ENCODE measurements at places on chromosomes 2 and 18.

DNA sequence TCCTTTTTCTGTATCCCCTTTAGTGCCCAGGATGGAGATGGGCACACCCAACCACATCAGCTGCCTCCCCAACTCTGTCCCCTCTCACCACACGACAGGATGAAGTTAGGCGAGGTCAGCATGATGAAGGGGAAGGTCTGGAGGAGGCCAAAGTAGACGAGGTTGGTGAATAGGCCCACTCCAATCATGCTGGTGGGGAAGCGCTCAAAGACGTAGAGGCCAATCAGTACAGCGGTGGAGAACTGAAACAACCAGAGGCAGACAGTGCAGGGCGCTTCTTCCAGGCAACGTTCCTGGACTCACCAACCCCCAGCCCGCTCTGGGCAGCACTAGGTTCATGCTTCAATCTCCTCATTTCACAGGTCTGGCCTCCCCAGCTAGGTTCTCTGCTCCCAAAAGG, 2.9 kb downstream of the TEX261 start:
- DNase-seq = no peak

DNA sequence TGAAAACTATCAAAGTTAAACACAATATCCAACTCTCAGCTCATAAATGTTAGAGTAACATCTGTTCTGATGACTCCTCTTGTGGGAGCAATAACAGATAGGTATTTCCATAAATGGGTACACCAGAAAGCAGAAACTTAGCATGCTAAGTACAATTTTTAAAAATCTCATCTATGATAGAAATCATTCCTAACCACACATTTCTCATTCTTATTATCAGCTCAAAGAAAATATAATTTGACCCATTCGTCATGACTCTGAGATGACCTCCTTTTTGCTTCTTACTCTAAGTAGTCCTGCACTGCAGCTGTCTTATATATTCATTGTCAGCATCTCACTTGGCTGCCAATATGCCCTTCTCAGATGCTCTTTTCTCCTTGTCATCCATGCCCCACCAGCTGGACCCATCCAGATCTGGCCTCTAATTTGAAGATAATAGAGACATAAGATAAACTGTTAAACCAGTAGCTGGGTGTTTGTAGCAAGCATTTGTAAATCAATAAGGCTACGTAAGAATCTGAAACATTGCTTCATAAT, 298.3 kb downstream of the KCNS3 start:
- DNase-seq = no peak

- DNase-seq = no peak
Measured at GRCh38 chr2:215750763-215751162, 262.6 kb downstream of the MREG start.

- no peak for DNase-seq
Measured at GRCh38 chr18:31064130-31064529, 21.6 kb upstream of the DSC3 start.

DNA sequence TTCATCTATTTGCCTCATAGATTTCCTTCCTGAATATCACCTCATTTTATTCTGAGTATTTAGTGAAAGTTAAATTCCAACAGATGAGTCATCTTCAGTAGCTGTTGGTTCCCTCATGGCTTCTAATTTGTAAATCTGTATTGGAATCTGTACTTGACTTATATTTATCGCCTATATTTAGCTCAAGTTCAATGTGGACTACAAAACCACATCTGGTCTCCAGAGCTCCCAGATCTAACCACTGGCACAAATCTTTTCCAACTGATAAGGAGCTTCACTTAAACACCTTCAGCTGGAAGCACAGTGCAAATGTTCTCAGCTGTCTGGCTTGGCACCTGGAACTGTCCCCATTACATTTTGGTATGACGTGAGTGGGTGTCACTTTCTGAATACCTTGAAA, 82.8 kb upstream of the DSEL start:
- no peak for DNase-seq

DNA sequence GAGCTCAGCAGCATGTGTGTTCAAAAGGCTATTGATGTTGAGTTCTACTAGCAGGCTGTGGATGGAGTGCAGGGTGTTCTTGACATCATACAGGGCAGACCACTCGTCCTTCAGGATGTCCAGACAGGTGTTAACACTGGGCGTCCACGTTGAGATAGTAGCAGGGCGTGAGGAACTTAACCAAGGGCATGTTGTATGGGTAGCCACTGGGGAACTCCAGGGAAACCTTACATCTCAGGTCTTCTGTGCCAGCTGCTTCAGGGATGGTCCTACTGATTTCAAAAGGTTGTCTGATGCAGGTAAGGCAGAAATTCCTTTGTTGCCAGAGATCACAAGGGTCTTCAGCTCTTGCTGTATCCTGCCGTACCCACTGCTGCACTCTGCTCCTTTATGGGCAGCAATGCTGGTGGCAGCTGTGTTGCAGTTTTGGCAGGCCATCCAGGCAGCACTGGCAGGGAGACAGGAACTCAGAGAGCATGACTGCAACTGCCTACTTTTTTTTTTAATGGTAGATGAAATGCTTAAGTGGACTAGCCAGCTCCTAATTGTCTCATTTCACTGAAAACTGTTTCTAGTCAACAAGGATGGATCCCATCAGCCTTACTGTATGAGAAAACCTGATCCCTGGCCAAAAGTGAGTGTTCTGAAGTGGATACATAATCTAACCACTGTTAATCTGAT, 32.4 kb upstream of the RBBP8 start:
- no peak for DNase-seq

GRCh38 chr18:42028247-42028832, 73.3 kb downstream of the PIK3C3 start:
- no peak for DNase-seq

DNA sequence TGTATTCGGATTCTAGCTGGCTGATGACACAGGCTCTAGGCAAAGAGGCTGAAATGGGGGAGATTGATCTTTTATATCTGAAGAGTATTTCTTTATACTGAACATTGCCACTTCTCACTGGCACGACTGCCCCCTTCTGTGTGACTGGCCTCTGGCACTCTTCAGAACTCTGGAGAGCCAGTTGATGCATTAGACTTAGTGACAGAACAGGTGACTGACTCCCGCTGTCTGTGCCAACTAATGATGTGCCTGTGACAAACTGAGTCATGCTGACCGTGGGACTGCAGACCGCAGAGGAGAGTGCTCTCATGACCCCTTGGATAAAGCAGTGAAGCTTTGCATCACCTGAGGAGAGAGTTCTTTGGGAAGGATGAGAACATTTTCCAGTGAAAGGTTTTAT, 14.4 kb downstream of the MGAT5 start:
- no peak for DNase-seq

DNA sequence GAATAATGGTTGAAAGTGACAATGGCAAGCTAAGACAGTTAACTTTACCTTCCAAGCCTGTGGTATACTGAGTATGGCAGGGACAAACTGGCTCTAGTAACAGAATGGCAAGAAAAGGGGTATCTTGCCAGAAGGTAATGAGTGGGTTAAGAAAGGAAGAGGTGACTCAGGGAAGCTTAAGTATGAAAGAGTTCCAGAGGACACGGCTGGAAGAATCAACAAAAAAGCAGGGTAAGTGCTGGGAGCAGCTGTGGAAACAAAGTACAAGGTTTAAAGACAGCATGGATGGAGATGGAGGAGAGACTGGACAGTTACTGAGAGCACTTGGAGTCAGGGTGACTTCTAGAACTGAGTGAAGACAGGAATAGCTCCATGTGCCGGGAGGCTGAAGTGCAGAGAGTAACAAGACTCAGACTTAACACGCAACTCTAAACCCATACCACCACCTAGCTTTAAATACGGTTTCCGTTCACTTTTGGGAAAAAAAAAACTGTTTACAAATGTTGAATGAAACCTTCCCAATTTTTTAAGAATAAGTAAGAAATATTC, 69.0 kb downstream of the REV1 start:
- no peak for DNase-seq

DNA sequence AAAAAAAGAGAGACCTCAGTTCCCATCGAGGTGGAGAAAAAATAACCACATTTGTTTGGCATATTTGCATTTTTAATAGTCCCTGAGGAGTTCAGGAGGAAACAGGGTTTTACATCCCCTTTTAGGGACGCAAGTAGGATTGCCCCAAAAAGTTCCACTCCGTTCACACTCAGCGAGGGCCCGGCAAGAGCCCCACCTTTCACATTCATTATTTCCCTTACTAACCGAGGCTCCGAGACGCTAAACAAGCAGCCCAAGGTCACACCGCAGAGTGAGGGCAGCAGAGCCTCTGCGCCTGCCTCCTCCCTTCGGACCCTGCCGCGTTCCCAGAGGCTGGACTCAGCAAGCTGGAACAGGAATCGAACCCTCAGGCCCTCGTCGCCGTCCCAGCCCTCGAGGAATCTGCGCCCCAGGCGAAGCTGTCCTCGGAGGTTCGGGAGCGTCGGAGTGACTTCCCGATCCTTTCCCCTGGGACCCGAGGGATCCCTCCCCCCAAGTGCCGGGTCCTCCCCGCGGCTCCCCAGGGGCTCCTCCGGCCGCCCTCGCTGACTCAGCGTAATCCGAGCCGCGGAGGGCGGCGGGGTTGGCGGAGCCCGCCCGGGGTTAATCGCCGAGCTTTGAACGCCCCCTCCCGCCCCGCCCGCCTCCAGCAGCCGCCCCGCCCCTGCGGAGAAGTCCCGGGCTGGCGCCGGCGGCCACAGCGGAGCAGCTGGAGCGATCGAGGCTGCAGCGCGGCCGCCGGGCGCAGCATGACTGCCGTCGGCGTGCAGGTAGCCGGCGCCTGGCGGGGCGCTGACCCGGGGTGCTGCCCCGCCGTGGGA, at the start of gene TMEM37:
TSS of gene TMEM37 (plus strand) at position 700 of the 821 bp plus-strand sequence. CDS start at position 750, 50 bp downstream.
- DNase-seq = no peak

- DNase-seq = no peak
Measured at GRCh38 chr2:9215680-9216079, 9.1 kb downstream of the ASAP2 start.

GRCh38 chr2:120254178-120254577, 1.5 kb downstream of the RALB start:
- no peak for DNase-seq

- DNase-seq = no peak
Measured at GRCh38 chr18:69980509-69980908, 32.8 kb upstream of the CD226 start.

DNA sequence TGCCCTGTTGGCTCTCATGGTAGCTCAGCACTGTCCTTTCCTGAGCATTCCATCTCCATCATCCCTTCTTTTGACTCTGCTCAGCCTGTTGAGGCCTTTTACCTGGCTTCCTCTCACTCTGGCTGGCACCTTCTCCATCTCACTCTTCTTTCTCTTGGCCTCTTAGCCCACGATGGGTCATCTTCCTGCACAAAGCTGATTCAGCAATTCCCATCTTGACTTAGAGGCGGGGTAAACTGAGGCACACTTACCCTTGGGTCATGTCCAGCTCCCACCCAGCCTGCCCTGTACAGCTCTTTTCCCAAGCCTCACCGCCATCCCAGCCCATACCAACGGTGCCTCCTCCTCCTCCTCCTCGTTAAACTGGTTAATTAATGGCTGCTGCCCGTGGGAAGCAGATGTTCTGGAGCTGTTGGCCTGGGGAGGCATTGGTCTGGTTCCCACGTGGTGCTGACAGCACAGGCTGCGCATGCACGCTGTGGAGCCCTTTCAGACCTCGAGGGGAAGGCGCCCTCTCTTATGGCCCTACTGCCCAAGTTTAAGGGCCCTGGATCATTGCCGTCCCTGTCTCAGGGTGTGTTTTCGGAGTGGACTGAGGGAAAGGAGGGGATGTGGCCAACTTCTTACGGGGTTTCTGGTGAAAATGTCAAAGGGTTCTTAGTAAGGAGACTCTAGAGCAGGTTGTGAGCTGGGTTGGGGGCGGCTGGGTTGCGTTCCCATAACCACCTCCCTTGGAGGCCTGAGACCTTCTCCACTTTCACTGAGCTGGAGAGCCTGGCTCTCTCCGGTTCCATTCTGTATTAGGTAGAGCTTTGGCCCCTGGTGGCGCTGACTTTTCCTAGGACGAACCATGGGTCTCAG, 10.9 kb downstream of the WNT10A start:
- DNase-seq = no peak

DNA sequence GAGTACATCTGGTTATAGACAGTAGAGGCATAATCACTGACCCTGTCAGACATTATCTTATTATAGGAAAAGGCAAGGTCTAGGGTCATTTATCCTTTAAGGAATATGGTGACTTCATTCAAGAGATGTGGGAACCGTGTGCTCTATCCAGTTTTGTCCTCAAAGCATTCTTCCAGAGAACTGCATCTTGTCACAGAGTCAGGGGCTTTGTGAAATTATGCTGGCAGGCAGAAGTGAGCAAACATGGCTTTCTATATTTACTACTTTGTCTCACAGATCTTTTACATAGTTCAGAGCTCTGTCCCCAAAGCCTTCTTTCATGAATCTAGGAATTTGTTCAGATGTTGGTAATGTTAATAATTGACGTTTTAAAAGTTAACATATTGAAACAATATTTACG, 177.4 kb downstream of the ASXL3 start:
- DNase-seq = no peak

DNA sequence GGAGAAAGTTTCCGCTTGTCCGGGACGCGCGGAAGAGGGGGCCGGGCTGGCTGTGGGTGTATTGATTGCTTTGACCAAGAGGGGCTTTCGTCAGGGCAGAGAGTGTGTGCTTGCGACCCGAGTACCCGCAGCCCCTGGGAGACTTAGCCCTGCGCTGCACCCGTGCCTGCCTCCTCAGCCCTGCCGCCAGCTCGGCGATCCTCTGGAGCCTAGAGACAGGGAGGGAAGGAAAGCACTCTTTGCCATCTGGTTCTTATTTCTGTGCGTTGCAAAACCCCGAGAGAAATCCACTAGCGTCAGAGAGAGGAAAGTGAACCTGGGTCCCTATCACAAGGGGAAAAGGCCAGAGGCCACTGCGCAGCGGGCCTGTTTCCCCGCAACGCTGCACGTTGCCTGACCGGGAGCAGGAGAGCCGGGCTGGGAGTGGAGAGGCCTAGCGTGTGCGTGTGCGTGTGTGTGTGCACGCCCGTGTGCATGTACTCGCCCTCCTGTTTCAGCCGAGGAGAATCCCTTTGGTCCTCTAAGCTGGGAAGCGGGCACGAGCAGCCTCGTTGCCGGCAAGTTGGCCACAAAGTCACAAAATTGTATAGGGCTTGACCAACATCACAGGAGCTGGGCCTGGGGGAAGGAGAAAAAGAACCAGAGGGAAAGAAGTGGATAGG, 1.7 kb downstream of the SIX3 start:
- no peak for DNase-seq

DNA sequence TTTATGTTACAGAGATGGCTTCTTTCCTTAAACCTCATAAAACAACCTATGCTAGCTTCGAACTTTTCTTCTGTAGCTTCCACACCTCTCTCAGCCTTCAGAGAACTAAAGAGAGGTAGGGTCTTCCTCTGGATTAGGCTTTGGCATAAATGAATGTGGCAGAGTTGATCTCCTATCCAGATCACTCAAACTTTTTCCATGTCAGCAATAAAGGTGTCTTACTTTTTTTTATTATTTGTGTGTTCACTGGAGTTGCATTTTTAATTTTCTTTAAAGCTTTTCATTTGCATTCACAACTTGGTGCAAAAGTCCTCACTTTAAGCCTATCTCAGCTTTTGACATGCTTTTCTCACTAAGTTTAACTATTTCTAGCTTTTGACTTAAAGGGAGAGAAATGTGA, 66.0 kb downstream of the LANCL1 start:
- no peak for DNase-seq

- DNase-seq = no peak
Measured at GRCh38 chr2:11343650-11344341, 640 bp downstream of the ROCK2 start.
